ENCODE measurements at places on chromosomes 7 and 10.
A peak's percentile ranks its signal among the peaks of the same experiment; 100 is the strongest.

GRCh38 chr10:133277277-133277992 lies 767 bp upstream of the ADAM8 start:
- peaks cover 38% of the 10 kb centered on the region for H3K36me3 ChIP-seq
- peaks cover 29% of the 10 kb centered on the region for H3K27me3 ChIP-seq
- no peak for DNase-seq
- no peak overlapping the region for H3K4me3 ChIP-seq
- H3K4me1 ChIP-seq: peaks cover 9% of the 10 kb centered on the region

DNA sequence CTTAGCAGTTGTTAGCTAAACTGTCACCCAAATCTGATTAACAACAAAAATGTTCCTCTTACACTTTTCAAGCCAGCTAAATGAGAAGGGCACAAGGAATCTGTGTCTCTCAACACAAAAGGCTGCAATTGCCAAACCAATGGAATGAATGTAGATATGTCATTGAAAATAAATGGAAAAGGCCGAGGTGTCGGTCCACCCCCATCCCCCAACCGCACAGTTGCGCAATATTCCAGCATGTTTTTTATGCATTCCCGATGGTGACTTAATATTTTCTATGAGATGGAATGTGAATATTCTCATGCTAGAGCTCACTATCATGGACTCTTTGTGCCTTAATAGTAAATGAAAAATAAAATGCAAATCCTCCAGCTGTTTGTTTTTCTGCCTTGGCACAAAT lies 181.6 kb upstream of the LRGUK start:
- no peak overlapping the region for H3K4me3 ChIP-seq
- no peaks in the 10 kb centered on the region for H3K27me3 ChIP-seq
- no peaks in the 10 kb centered on the region for H3K36me3 ChIP-seq

DNA sequence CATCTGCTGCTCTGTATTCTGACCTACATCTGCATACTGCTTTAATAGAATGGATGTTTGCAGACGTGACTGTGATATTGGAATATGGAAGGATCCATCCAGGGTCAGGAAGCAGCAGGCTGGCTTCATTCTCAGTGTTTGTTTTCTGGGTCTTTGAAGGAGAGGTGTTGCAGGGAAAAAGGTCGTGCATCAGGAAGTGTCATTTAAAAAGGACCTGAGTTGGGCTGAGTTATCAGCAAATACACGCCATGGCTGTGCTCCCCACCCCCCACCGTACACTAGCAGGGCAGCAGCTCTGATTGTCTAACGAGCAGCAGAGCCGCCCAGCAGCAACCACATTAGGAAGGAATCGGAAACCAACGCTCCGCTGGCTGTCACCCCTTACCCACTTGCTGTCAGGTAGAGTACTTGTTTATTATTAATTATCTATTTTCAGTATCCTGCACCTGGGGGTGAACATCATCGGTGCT lies 63.1 kb upstream of the STEAP1B start:
- peak overlapping the region; percentile 71 for H3K27ac ChIP-seq
- DNase-seq: no peak
- no peaks in the 10 kb centered on the region for H3K36me3 ChIP-seq
- H3K4me1 ChIP-seq: peaks cover 15% of the 10 kb centered on the region
- no peaks in the 10 kb centered on the region for H3K27me3 ChIP-seq

DNA sequence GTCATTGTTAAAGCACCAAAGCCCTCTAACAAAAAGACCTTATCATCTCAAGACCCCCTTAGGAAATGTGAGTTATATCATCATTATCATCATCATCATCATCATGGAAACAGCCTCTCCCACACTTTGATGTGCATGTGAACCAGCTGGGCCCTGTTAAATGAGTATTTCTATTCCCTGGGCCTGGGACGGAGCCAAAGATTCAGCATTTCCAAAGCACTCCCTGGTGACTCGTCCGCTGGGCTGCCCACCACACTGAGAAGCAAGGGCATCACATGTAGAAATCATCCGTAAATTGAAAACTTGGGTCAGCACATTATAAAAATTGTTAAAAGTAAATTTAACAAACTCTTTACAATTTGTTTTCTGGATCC lies 88.6 kb downstream of the PTPRN2 start:
- DNase-seq: no peak
- H3K27ac ChIP-seq: no peak overlapping the region
- no peaks in the 10 kb centered on the region for H3K36me3 ChIP-seq
- peaks cover 6% of the 10 kb centered on the region for H3K4me1 ChIP-seq
- H3K27me3 ChIP-seq: peaks cover 23% of the 10 kb centered on the region

- no peak for DNase-seq
- H3K27ac ChIP-seq: no peak overlapping the region
- H3K4me3 ChIP-seq: no peak overlapping the region
- no peaks in the 10 kb centered on the region for H3K4me1 ChIP-seq
- no peaks in the 10 kb centered on the region for H3K27me3 ChIP-seq
Measured at GRCh38 chr10:68221196-68221595, 10.7 kb downstream of the ATOH7 start.

DNA sequence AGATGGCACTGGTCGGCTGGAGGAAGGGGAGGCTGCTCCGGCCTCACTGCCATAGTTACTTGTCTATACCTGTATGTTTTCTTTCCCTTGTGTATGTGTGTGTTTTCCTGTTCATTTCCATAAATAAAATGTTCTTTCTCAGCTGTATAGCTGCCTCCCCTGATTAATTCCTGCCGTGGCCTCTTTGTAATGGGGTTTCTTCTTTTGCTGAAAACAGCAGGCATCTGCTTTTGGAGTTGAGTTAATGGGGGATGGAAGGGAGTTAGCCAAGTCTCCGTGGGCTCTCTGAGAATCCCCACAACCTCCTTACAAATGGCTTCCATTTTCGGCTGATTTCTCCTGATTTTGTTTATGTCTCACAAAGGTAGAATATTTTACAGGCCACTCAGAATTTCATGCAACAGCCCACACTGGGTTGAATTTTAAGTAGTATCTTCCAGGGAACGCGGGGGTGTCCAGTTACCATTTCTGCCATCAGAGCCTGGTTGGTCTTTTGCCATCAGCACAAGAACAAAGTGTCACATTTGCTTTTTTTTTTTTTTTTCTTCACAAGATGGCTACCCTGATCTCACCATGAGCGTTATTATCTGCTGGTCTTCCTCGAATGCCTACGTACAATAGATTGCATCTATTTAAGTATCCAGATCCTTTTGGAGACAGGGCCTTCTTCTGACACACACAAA lies 88.1 kb upstream of the NRP1 start:
- H3K36me3 ChIP-seq: no peaks in the 10 kb centered on the region
- H3K27ac ChIP-seq: no peak overlapping the region
- no peaks in the 10 kb centered on the region for H3K27me3 ChIP-seq

GRCh38 chr10:70810967-70811366 lies 4.8 kb upstream of the SGPL1 start:
- H3K4me3 ChIP-seq: no peak overlapping the region
- no peak overlapping the region for H3K27ac ChIP-seq

GRCh38 chr7:2373124-2373556 lies 18.5 kb downstream of the EIF3B start:
- H3K27me3 ChIP-seq: no peaks in the 10 kb centered on the region
- no peak overlapping the region for H3K4me3 ChIP-seq
- H3K4me1 ChIP-seq: no peaks in the 10 kb centered on the region
- H3K36me3 ChIP-seq: peaks cover 95% of the 10 kb centered on the region
- no peak for DNase-seq
- no peak overlapping the region for H3K27ac ChIP-seq

DNA sequence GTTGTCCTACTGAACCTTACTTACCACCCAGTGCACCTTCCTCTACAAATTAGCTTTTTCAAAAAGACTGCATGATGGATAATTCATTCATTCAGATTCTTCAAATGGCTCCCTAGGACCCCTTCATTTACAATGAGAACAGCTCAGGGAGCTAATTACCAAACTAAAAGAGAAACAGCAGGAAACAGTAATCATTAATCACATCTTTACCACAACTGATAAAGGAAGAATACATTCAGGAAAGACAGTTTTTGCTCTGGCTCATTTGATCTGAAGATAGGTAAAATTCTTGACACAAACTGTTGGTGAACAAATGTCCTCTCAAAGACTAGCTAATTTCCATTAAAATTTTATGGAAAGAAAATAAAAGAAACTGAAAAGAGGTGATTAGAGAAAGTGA lies 1652.7 kb upstream of the LRRTM3 start:
- no peak overlapping the region for H3K4me3 ChIP-seq
- no peak overlapping the region for H3K27ac ChIP-seq
- no peaks in the 10 kb centered on the region for H3K27me3 ChIP-seq
- DNase-seq: no peak
- H3K36me3 ChIP-seq: no peaks in the 10 kb centered on the region

GRCh38 chr10:4191354-4191753 lies 406.3 kb upstream of the KLF6 start:
- no peak for DNase-seq
- H3K27ac ChIP-seq: no peak overlapping the region
- no peaks in the 10 kb centered on the region for H3K4me1 ChIP-seq
- H3K36me3 ChIP-seq: no peaks in the 10 kb centered on the region

- no peaks in the 10 kb centered on the region for H3K27me3 ChIP-seq
- H3K27ac ChIP-seq: no peak overlapping the region
- no peak overlapping the region for H3K4me3 ChIP-seq
- peaks cover 6% of the 10 kb centered on the region for H3K4me1 ChIP-seq
- no peak for DNase-seq
- H3K36me3 ChIP-seq: no peaks in the 10 kb centered on the region
Measured at GRCh38 chr10:67659497-67659896, 36.5 kb downstream of the CTNNA3 start.

DNA sequence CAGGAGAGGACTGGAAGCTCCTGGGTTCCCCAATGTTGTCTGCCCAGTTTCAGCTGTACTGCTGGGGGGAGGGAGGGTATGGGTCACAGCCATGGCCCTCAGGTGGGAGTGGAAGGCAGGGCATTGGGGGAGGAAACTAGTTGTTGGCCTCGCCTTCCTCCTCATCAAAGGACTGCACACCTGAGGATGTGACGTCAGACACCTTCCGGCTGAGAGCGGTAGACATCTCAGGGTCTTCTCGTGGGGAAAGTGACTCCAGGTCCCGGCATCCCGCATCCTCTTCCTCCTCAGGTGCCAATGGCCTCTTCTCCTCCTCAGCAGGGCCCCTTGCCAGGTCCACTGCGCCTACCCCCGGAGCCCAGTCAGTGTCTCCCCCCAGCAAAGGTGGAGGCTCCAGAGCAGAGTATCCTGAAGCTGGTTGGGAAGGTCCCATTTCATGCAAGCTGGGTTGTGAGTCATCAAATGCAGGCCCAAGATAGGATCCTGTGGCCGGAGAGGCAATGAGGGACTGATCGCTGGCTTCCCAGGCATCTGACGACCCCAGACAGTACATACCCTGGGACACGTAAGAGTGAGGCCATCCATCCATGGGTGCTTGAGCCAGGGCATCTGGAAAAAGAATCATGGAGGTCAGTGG lies 6.0 kb downstream of the FAM131B start:
- no peaks in the 10 kb centered on the region for H3K4me1 ChIP-seq
- no peak for DNase-seq
- no peak overlapping the region for H3K27ac ChIP-seq
- no peaks in the 10 kb centered on the region for H3K36me3 ChIP-seq

DNA sequence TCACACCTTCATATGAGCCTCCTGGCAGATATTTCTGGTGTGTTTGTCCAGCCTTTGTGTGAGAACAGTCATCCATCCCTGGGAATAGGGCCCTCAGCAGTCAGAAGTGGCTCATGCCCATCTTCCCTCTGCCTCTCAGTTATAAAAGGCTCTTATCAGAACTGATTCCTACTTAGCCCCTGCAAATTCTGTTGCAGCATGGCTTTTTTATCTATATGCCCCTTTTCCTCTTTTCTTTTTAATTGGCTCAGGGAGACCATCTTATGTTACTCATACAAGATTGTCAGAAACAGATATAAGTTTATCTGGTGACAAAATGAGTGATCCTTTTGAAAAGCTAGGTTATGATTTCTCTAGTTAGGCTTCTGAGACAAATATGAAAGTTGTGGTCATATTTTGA lies 194.1 kb downstream of the CREB5 start:
- H3K27ac ChIP-seq: no peak overlapping the region
- DNase-seq: no peak
- no peak overlapping the region for H3K4me3 ChIP-seq
- peaks cover 5% of the 10 kb centered on the region for H3K4me1 ChIP-seq

- no peaks in the 10 kb centered on the region for H3K27me3 ChIP-seq
- H3K27ac ChIP-seq: peak overlapping the region; percentile 78
- H3K36me3 ChIP-seq: no peaks in the 10 kb centered on the region
- DNase-seq: no peak
- H3K4me1 ChIP-seq: peaks cover 31% of the 10 kb centered on the region
Measured at GRCh38 chr7:151539088-151539671, 19.5 kb upstream of the RHEB start.

DNA sequence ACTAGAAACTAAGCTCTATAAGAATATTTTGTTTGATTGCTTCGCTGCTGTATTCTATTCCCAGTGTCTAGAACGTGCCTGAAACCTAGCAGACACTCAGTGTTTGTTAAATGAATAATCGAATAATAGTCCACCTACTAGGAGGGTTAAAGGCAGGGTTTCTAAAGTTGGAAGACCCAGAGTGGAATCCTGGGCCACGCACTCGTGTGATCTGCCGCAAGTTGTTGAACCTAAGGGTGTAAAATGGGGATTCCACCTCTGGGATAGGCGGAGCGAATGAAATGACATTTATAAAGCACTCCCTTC lies 702 bp upstream of the AGFG2 start:
- H3K36me3 ChIP-seq: no peaks in the 10 kb centered on the region
- H3K4me1 ChIP-seq: peaks cover 22% of the 10 kb centered on the region

GRCh38 chr10:480928-481552 lies 208.4 kb downstream of the DIP2C start:
- peak overlapping the region; percentile 88 for H3K27ac ChIP-seq
- H3K27me3 ChIP-seq: no peaks in the 10 kb centered on the region
- H3K4me3 ChIP-seq: no peak overlapping the region
- H3K36me3 ChIP-seq: no peaks in the 10 kb centered on the region
